ENCODE measurements at places on chromosomes 16 and 17. TPM values are rescaled to one million over a fixed set of nuclear protein-coding genes. Genes with fewer than 3 reads are reported as not detected.

The SLC2A4 gene
- 0.40 TPM for total RNA-seq

The SALL1 gene
- 0.09 TPM for total RNA-seq

The TOP2A gene
- 204 TPM for total RNA-seq

The NPIPA3 gene
- total RNA-seq, result 1.2 TPM

The OGFOD1 gene
- 72.3 TPM for total RNA-seq

The CDRT15 gene
- total RNA-seq, result not detected

The GNAO1 gene
- total RNA-seq, result 0.65 TPM

The G6PC1 gene
- not detected for total RNA-seq

The FOXC2 gene
- total RNA-seq, result 1.8 TPM

The IRX5 gene
- total RNA-seq, result 2.2 TPM

The SMG6 gene
- 22.2 TPM for total RNA-seq
